Skeletal muscle cell (primary cell): ENCODE measurements at places on chromosomes 3 and 15.

DNA sequence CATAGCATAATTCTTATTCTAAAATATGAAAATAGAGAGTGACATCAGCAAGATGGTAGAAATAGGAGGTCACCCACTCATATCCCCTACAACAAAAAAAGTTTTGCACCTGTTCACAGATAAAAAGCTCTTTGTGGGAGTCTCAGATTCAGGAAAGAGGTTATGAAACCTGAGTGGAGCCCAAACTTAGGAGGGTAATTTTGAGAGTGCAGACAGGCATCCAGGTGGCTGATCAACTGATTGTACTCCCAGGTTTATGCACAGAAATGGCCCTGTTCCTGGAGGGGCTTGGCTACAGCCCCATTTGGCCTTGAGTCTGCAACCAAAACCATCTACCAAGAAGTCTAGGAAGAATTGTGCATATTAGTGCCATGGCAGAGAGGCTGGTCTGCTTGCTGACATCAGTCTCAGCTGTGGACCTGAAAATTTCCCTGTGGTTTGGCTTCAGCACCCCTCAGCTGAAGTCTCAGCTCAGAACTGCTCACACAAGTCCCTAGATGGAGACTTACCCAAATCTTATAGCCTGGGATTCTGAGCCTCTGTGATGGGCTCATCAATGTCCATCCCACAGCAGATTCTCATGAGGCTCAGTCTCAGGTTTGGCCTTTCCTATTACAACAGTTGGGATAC lies 291.6 kb downstream of the IL20RB start:
- no peak for DNase-seq

DNA sequence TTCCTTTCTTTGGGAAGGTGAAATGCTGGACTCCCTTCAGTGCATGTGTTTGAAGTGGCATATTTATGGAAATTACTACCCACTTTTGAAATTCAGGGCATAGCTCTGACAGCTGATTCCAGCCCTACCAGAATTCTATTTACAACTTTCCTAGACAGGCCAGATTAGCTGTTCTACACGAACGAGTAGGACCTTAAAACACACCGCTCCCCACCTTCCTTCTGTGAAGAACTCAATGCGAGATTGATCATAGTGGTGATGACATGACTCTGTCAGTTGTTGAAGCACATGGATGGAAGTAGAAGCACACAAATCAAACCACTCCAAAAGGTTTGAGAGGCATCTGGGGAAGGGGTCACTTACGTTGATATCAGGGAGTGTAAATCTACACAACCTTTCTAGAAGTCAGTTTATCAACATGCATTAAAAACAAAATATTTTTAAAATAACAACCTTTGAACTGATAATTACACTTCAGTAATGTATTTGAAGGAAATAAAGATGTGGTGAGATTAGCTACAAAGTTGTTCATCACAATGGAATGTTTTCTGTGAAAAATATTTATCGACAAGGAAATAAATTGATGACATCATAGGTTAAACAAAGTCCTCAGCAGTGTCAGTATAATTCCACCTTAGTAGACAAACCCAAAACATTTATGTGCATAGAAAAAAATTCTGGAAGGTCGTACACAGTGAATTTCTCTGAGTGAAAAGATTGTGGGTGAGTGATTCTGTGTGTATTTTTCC lies 29.8 kb downstream of the RARB start:
- DNase-seq: no peak

DNA sequence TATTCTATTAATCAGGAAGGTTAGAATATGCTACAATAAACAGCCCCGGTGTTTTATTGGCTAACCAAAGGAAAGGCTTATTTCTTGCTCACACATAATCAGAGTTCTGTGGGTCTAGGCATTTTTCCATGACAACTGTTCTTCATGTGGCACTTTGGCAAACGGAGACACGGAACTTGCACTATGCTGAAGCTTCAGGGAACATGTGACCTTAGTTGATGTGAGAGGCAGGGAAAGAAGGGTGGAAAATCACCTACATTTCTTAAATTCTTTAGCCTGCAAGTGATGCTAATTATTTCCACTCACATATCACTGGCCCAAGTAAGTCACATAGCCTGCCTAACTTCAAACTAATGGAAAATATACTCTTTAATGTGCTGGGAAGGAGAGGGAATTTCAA lies 344.6 kb downstream of the SV2B start:
- no peak for DNase-seq

- DNase-seq: no peak
Measured at GRCh38 chr15:33380406-33380805, 69.6 kb downstream of the RYR3 start.

DNA sequence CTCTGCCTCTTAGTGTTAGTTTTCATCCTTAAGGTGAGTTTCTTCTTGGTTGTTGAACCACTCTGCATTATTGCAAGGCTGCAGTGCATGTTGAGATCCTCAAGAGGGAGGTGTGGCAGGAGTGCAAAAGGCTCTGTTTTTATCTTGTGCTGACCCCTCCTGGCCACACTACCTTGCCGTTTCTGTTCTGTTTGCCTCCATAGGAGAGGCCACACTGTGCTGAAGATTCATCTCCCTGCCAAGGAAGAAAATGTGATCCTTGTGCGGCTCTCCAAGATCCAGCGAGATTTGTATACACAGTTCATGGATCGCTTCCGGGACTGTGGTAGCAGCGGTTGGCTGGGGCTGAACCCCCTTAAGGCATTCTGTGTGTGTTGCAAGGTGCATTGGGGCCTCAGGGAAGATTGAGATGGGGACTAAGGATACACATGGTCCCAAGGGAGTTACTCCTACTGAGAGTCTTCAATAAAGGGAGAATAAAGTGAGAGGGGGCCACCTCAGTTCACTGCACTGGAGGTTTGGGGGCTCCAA lies 33.0 kb upstream of the TEX264 start:
- peak; percentile 13 for DNase-seq

- DNase-seq: no peak
Measured at GRCh38 chr15:40438712-40439111, 2.0 kb upstream of the BAHD1 start.

- DNase-seq: no peak
Measured at GRCh38 chr3:9361691-9362388, 1.0 kb upstream of the THUMPD3 start.

DNA sequence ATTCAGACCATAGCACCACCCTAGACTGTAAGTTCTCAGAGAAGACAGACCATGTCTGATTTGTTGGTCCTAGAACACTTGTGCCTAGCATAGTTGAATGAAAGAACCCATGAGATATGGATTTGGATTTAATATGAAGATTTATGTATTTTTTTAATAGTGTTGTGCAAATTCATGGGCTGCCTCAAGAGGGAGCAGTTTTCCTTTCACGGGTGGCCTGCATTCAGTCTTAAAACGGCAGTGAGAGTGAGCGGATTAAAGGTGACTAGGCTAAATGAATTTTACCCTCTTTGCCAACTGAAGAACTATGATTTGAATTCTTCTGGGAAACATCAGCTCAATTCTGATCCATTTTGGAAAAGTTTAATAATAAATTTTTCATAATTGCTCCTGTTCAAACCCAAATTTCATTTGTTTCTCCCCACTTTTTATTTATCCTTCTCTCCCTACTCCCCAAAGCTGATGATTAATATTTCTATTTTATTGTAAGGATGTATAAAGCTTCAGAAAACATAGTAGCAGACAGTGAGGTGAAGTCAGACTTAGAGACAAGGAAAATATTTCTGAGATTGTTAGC lies 67.3 kb downstream of the MORC1 start:
- DNase-seq: no peak

DNA sequence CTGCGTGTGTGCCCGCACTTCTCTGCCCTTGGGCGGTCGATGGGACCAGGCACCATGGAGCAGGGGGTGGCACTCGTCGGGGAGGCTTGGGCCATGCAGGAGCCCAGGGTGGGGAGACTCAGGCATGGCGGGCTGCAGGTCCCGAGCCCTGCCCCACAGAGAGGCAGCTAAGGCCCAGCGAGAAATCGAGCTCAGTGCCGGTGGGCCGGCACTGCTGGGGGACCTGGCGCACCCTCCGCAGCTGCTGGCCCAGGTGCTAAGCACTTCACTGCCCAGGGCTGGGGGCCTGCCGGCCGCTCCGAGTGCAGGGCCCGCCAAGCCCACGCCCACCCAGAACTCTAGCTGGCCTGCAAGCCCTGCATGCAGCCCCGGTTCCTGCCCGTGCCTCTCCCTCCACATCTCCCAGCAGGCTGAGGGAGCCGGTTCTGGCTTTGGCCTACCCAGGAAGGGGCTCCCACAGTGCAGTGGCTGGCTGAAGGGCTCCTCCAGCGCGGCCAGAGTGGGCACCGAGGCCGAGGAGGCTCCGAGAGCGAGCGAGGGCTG lies 553 bp upstream of the RTP4 start:
- no peak for DNase-seq

GRCh38 chr15:95922431-95922830 lies 408.1 kb upstream of the NR2F2 start:
- DNase-seq: no peak

DNA sequence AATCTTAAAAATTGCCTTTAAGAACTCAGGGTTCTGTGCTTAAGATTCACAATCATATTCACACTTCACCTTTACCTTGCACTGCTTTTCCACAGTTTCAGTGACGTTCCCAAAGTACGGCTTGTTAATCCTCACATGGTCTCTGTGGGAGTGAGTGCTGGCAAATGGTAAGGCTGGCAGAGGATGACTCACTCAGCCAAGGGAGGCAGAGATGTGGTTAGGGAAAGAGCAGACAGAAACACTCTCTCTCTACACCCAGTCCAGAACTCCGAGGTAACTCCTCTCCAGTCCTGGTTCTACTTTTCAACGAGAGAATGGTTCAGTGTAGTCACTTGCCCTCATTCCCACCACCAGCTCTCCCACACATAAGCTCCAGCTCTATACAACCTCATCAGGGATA lies 33.1 kb downstream of the RASGRP1 start:
- no peak for DNase-seq

DNA sequence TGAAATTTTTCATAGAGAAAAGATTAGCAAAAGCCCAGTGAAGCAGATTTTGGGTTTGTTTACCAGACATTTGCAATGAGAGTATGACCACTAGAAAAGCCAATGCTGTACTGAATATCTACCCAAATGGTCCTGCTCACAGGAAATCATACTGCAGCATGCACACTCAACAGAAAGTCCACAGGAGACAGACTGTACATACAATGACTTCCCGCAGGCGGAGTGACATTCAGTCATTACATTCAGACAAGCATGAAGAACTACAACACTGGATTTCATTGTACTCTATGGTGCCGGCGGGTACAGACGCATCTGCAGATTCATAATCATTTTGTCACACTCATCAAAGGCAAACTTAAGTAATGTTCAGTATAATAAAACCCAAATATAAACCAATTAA lies 11.8 kb downstream of the LZTFL1 start:
- DNase-seq: no peak

GRCh38 chr3:174620138-174620537 lies 239.0 kb upstream of the NAALADL2 start:
- DNase-seq: no peak

DNA sequence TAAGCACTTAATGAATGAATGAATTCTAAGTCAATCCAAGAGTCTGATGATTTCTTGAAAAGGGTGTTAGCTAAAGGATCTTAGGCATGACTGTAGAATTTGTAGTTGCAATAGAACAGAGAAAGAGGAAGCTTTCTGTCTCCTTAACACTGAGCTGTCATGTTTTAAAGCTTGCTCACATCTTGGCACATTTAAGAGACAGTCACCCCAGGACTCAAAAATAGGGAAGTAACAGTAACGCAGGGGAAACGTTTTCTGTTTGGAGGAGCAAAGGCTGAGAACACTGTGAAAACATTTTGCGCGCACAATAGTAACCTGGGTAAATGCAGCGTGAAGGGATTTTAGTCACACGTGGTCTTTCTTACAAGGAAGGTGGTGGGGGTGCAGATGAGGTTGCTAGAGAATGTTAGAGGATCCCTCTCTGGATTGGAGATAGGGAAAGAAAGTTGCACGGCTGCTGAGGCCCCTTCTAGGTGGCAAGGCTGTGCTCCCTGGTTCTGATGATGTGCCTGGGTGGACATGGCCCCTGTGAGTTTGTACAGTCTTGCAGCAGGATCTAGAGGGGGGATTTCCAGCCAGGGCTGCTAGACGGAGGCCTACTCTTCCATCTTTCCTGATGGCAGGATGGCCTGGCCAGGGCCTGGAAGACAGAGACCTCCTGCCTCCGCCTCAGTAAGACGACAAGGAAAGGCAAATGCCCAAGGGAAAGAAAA lies 12.0 kb downstream of the STARD5 start:
- no peak for DNase-seq

DNA sequence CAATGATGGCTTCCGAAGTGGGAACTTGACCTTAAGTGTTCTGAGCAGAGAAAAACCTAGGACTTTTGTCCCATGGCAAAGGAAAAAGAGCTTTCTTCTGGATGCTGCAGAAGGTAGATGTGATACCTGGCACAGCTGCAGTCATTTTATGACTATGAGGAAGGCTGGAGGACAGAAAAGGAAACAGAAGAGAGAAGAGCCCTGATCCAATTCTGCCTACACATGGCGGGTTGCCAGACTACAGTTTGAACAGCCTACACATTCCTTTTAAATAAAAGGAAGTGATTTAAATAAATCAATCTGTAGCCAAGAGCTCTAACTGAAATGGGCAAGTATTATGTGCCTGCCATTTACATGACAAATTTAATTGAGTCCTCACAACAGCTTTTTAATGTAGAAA lies 43.6 kb upstream of the CHRNB4 start:
- DNase-seq: no peak

GRCh38 chr3:65130782-65131181 lies 443.0 kb upstream of the ADAMTS9 start:
- no peak for DNase-seq

DNA sequence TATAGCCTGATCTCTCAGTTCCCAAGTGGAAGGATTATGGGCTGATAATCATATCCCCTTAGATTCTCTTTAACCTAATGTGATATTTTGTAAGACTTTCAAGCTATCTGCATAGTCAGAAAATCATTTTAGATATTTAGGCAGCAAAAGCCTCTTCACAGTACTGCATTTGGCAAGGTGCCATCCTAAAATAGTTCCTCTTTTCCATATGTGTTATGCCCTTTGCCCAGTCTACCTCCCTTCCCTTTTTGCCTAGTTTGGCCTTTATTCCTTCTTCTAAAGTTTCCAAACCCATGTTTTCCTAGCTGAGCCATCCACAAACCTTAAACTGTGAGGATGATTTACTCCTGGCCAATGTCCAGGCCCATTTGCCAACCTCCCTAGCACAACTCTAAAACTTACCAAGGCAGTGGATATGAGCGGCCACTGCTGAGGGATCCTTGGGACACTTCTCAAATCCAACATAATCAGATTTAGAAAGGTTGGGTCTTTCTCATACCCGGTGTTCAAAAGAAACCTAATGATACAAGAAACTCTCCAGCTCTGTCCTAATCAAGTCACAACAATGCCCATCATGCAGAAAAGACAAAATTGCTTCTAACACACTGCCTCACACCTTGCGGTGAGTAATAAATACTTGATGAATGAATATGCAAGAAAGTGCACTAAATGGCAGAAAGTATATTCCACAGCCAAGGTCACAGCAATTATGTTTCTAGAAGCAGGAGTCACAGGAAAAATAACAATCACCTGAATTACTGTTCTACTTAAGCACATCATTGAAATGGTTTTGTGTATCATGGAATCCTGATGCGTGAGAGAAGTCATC lies 493.9 kb downstream of the NLGN1 start:
- no peak for DNase-seq

GRCh38 chr15:63254991-63255390 lies 22.4 kb upstream of the APH1B start:
- DNase-seq: no peak
